Activated T-cell treated with anti-CD3 and anti-CD28 coated beads, Interleukin-2, amount 50 U/mL, for 72 hours (primary cell): ENCODE measurements at places on chromosomes 7 and 10. TPM values are rescaled to one million over a fixed set of nuclear protein-coding genes. Genes with fewer than 3 reads are reported as not detected.

- no peaks in the 10 kb centered on the region for H3K36me3 ChIP-seq
- H3K4me3 ChIP-seq: no peak overlapping the region
- no peaks in the 10 kb centered on the region for H3K27me3 ChIP-seq
- H3K4me1 ChIP-seq: peaks cover 13% of the 10 kb centered on the region
- H3K27ac ChIP-seq: no peak overlapping the region
Observed at GRCh38 chr7:101386558-101387231, 24.0 kb downstream of the COL26A1 start.

DNA sequence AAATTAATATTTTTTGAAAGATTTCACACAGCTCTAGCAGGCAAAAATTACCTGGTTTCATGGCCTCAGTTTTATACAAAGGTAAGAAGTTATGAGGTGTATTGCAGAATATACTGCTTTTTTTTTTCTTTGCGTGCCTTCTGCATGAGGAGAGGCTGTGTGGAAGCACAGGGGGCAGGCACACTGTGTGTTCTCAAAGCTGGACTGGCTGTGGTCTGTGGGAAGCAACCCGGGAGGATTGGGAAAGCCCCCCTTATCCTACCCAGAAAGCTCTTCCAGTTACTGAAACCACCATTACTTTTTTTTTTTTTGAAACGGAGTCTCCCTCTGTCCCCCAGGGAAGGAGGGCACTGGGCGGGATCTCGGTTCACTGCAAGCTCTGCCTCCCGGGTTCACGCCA is 25.0 kb downstream of the ADARB2 start:
- no peak overlapping the region for H3K4me3 ChIP-seq
- DNase-seq: no peak

GRCh38 chr10:52609626-52610240 is 162.9 kb downstream of the MBL2 start:
- no peak overlapping the region for H3K27ac ChIP-seq
- H3K27me3 ChIP-seq: no peaks in the 10 kb centered on the region
- DNase-seq: no peak
- H3K4me1 ChIP-seq: no peaks in the 10 kb centered on the region

DNA sequence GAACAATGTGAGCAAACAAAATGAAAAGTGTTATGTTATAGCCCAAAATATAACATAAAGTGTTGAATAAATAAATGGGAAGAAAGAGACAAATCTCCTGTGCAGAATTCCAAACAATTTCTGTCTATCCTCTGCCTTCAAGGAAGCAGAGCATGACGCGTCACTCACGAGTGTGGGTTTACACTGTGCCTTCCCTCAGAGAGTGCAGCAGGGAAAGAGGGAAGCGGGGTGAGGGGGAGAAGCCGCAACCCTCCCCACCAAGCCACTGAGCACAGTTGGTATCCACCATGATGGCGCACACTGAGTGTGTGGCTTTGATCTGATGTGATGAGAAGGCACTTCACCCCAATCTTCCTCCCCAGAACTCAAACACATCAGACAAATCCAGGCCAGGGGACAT is 74.8 kb downstream of the PTPRN2 start:
- H3K27me3 ChIP-seq: peaks cover 2% of the 10 kb centered on the region
- peaks cover 9% of the 10 kb centered on the region for H3K36me3 ChIP-seq
- DNase-seq: no peak
- H3K27ac ChIP-seq: no peak overlapping the region
- no peak overlapping the region for H3K4me3 ChIP-seq
- H3K4me1 ChIP-seq: no peaks in the 10 kb centered on the region

GRCh38 chr10:69269761-69270160 is 8.5 kb upstream of the HK1 start:
- H3K27ac ChIP-seq: no peak overlapping the region
- H3K36me3 ChIP-seq: no peaks in the 10 kb centered on the region
- DNase-seq: no peak
- peaks cover 5% of the 10 kb centered on the region for H3K4me1 ChIP-seq

Gene CXCL12
- total RNA-seq: not detected

Gene TLL2
- not detected for total RNA-seq

Gene RSPH10B
- 0.28 TPM for total RNA-seq

Gene ZNF239
- total RNA-seq: 2.6 TPM

Gene MCM7
- 270 TPM for total RNA-seq

Gene HMX2
- total RNA-seq: 0.58 TPM

Gene HELLS
- 120 TPM for total RNA-seq

Gene AKR1C4
- total RNA-seq: not detected
